ENCODE measurements at places on chromosomes 11 and 22.

DNA sequence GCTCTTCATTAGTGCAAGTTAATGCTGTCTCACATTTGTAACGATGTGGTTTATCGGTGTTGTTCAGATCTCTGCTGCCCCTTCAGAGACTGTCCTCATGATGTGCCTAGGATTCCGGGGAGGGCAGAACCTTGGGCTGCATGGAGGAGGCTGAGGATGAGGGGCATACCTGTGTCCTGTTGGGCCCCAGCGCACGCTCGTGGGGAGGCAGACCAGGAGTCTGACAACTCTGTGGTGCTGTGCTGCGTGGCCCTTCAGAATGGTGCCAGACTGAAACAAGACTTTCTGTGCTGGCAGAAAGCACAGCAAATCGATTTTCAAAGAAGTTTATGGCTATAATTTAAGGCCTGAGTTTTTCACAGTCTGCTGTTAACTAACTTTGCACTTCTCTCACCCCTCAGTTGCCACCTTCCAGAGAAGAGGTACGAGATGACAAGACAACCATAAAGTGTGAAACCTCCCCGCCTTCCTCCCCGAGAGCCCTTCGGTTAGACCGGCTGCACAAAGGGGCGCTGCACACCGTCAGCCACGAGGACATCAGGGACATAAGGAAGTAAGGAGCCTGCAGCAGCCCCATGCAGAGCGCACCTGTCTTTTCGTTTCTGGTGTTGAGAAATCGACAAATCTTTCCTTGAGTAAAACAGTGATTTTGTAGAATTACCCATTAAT lies 44.3 kb upstream of the CTTN start:
- DNase-seq: no peak

- no peak for DNase-seq
These were observed 19.5 kb upstream of the FADD start for GRCh38 chr11:70183483-70184176.

GRCh38 chr11:130295657-130296056 lies 19.1 kb downstream of the ZBTB44 start:
- DNase-seq: no peak

- no peak for DNase-seq
These were observed 3.5 kb downstream of the FBLN1 start for GRCh38 chr22:45505991-45506747.

DNA sequence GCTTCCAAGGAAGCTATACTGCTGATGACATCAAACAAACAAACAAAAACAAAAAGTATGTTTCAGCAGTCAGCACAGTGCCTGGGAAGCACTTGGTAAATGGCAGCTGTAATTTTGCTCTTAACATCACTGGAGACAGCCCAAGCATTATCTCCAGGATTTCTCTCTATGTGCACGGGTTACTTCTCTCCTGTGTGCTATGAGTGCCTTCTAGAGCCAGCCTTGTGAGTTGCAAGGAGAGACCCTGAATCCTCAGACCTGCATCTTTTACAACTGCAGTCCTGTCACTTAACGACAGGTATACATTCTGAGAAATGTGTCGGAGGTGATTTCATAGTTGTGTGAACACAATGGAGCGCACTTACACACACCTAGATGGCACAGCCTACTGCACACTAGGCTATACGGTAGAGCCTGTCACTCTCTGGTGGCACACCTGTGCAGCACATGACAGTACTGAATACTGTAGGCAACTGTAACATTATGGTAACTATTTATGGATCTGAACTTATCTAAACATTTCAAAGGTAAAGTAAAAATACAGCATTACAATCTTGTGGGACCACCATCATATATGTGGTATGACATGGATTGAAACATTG lies 662.5 kb upstream of the B3GAT1 start:
- DNase-seq: no peak

- no peak for DNase-seq
These were observed 740 bp upstream of the TRMT2A start for GRCh38 chr22:20117633-20118299.

DNA sequence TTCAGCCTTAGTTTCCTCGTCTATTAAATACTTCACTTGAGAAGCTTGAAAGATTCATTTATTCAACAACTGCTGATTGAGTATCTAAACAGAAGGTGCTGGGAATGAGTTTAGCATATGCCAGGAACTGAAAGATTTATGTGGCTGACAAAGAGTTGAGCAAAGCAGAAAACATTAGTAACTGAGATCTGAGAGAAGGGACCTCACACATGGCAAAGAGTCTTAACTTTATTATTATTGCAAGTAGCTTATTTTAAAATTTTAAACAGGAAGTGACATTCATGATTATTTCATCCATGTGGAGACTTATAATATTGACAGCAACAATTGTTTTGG lies 133.6 kb downstream of the CASP12 start:
- DNase-seq: no peak

DNA sequence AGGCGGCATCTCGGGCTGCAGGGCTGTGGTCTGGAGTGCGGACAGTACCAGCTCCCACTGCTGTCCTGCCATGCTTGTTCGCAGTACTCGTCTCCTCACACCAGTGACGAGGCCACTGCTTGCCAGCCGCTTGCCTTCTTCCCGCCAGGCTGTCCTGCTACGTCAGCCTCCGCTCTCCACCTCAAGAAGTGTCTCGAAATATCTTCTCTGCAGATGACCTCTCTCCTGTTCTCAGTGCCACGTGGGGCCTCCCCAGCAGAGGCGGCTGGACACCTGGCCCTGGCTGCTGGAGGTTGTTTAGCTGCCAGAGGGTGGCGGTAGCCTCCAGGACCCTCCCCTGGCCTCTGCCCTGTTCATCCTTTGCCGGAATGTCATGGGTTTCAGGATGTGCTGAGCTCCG lies 3.1 kb upstream of the CCDC188 start:
- DNase-seq: no peak

- DNase-seq: no peak
These were observed 60.7 kb upstream of the CCDC89 start for GRCh38 chr11:85746670-85747069.

- no peak for DNase-seq
These were observed 848 bp downstream of the HEPN1 start for GRCh38 chr11:124919898-124920297.

DNA sequence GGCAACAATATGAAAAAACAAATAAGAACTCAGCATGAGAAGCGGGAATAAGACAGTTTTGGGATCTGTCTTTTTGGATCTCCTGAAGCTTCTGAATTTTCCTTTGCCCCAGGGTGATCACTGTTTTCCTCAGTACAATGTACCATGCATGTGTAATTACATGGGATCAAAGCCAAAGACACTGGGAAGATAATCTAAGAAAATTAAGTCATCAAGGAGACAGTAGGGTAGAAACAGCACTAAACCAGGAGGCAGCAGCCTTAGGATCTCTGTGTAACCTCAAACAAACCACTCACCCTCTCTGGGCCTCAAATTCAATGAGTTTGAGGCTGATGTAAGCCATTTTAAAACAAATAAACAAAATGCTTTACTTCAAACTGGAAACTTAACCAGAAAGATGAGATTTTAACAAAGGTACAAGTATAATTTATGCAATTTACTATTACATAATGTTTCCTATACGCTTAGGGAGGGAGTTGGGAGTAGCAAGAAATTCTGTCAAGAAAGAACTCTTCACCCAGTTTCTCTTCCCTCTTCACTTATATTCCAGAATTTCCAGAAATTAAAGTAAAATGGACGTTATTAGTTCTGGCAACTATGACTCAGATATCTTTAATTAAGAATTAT lies 77.0 kb downstream of the RAB30 start:
- no peak for DNase-seq

DNA sequence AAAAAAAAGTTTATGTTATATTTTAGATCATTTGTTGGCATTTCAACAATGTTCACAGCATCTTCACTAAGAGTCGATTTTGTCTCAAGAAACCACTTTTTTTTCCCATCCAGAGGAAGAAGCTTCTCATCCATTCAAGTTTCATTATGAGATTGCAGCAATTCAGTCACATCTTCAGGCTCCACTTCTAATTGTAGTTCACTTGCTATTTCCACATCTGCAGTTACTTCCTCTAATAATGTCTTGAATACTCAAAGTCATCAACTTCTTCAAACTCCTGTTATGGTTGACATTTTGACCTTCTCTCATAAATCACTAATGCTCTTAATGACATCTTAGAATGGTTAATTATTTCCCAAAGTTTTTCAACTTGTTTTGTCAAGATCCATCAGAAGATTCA lies 61.3 kb upstream of the CHORDC1 start:
- DNase-seq: no peak

DNA sequence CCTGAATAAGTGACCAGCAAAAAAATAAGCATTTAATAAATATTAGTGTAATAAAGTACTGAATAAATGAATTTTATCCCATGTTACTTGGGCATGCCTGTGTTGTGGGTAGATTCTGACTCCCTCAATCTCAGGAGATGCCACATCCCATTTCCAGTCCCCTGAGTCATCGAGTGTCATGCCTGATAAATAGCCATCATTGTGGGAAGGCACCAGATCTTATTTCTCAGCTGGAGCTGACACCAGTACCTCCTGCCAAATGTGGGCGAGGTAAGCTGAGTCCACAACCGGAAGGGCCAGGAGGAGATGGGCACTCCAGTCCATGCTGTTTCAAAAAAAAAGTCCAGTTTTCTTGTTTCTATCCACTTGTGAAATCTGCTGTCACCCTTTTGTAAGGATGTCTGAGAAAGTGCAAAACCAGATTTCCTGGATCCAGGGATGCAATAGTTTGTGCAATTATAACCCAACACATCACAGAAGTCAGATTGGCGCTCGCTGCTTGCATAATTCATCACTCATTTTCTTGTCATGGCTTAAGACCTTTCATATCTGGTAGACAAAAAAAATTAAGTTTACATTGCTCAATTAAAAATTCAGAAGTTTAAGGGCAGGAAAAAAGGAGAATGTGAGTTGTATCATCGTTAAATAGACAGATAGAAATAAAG lies 311.6 kb downstream of the MIAT start:
- no peak for DNase-seq

GRCh38 chr11:1738380-1738779 lies 12.0 kb downstream of the IFITM10 start:
- no peak for DNase-seq

- DNase-seq: peak; percentile 44
These were observed 58.2 kb upstream of the THY1 start for GRCh38 chr11:119481021-119481666.

DNA sequence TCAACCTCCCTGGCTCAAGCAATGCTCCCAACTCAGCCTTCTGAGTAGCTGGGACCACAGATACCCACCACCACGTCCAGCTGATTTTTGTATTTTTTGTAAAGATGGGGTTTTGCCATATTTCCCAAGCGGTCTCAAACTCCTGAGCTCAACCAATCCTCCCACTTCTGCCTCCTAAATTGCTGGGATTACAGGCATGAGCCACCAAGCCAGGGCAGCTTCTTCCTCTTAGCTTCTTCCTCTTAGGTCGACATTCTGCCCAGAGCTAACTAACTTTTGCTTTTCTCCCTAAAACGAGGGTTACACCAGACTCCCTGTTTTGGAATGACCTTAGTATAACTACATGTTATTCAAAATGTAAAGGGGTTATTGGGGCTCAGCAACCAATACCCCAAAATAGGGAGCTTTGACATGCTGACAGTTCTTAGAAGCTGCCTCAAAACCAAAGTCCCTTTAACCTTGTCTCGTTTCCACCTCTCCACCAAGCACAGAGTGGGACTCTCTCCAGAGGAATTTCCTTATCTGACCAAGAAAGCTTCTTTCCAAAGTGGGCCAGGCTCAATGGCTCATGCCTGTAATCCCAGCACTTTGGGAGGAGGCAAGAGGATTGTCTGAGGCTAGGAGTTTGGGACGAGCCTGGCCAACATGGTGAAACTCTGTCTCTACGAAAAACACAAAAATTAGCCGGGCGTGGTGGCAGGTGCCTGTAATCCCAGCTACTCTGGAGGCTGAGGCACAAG lies 7.0 kb downstream of the HPS5 start:
- no peak for DNase-seq

DNA sequence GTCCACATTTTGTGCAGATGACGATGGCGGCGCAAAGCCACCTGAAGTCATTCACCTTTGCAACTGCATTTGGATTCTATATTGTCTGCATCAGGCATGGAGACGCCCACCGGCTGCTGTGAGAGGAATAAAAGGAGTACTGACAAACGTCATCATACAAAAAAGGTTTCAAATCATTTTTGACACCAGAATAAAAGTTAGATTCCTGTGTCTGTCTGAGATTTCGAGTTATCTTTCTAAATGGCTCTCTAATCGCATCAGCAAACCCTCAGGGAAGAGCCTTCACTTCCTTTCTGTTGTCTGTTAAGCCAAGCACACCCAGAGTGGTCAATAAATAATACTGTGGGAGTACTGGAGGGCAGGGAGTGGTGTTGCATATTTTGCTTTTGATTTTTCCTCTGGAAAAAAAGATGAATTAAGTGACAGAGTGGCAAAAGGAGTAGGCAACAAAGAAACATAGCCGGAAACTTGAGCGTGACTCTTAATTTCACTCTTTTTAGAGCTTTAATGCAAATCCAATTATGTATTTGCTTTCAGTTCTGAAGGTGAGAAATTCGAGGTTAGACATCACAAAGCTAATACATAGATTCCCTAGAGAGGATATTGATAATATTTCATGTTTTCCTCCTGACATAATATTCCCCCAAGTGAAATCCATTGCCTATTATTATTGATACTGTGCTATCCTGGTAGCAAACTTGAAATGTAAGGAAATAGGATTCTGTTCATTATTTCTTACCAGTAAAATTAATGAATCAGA lies 150.8 kb upstream of the MTMR2 start:
- no peak for DNase-seq

- no peak for DNase-seq
These were observed 12.4 kb downstream of the FGF19 start for GRCh38 chr11:69691463-69691862.

DNA sequence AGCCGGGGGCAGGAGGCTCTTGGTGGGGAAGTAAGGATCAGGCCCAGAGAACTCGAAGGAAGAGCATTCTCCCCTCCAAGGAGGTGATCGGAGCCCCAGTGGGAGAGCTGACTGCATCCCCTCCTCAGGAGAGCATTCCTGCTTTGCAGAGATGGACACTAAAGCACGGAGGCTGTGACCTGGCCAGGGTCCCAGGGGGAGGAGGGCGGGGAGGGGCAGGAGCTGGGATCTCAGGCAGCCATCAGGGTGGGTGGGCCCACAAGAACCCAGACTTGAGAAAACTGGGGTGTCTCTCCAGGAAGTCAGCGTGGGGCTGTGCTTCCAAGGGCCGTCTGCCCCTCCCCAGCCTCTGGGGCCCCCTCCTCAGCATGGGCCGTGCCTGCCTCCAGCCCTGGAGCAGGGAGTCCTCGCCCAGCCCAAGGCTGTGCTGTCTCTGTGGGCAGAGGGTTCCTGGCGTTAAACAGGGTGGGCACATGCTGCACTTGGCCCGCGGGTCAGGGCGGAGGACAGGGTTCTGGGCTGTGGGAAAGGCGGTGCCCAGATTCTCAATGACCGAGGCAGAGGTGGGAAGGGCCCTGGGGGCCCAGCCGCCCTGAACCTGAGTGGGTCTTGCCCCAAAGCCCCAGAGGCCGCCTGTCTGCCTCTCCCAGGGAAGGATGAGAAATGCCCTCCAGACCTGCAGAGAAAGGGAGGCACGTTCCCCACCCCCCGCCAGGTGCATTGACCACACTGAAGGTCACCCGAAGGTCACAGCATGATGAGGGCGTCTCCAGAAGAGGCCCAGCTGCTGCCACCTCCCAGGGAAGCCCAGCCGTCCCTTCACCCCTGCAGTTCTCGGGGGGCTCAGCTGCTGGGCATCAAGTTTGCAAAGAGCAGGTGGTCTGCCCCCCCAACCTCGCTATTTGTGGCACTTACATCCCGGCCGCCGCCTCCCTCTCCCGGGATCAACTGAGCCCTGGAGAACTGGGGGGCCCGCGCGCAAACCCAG lies 643 bp downstream of the CEND1 start:
- DNase-seq: no peak

GRCh38 chr11:13012056-13012661 lies 3.0 kb downstream of the RASSF10 start:
- no peak for DNase-seq
